ENCODE measurements at places on chromosomes 2 and 18.

- no peak for DNase-seq
Measured at GRCh38 chr2:99697811-99698568, 208.2 kb upstream of the REV1 start.

DNA sequence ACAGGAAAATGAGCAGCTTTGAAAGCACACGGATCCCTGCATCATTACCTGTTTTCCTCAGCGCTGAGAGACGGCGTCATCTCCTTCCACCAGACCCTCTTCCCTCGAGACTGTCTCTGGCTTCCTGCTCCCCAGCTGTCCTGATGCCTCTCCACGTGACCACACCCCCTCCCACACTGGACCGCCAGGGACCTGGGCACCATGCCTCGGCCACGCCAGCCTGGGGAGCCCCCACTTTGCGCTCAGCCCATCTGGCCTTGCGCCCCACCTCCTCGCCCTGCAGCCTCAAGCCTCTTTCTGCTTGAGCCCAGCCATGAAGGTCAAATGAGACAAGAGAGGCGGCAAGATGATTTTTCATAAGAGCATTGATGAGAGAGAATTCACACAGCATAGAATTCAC is 66.0 kb upstream of the ACKR3 start:
- no peak for DNase-seq

- no peak for DNase-seq
Measured at GRCh38 chr2:101737478-101738255, 40.2 kb downstream of the MAP4K4 start.

- no peak for DNase-seq
Measured at GRCh38 chr18:61993831-61994230, 101.0 kb upstream of the RNF152 start.

GRCh38 chr2:159982842-159983785 is 79.3 kb downstream of the PLA2R1 start:
- DNase-seq, result no peak

DNA sequence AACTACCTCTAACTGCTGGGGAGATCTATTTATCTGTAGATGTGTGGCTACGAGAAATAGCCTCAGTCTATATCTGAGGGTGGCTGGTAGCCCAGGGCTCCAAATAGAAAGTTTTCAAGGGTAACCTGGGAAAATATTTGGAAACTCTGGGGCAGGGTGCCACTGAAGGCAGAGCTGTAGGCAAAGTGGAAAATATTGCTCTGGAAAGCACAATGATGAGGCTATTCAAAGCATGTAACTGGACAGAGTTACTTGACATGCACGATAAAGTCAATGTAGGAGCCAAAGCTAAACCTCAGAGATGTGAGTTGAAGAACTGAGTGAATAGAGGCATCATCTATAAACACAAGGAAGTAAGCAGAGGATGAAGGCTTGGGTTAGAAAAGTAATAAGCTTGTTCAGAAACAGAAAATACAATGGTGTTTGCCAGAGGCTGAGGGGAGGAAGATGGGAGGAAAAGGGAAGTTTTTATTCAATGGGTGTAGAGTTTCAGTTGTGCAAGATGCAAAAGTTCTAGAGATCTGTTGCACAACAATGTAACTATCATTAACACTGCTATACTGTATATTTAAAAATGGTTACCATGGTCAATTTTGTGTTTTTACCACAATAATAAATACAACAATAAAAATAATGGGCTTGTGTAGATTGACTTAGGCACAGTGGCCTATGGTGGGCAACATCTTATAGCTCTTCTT is 171.6 kb downstream of the MBD2 start:
- DNase-seq, result no peak

GRCh38 chr2:111919365-111919764 is 21.0 kb downstream of the MERTK start:
- DNase-seq, result no peak

DNA sequence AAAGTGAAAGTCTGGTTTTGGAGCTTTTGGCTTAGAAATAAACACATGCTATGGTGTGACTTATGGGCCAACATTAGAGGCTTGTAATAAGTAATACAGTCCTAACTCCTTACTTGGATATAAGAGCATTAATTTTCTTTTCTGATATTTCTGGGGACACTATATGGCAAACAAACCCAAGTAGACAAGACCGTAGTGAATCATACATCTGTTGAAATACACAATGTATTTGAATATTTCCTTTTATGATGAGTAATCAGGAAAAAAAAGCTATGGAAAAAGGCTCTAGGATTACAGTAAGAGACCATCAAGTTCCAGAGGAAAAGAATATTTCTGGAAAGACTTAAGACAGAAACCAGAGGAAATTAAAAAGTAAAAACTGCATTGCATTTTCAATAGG is 146.0 kb upstream of the CYP26B1 start:
- no peak for DNase-seq

- DNase-seq, result no peak
Measured at GRCh38 chr2:151860210-151860609, 32.0 kb upstream of the ARL5A start.
